NCI-H526 (cell line): ENCODE measurements at places on chromosomes 2 and 18.

GRCh38 chr2:20421988-20422370 lies 24.9 kb upstream of the RHOB start:
- DNase-seq: no peak

GRCh38 chr2:67156796-67157195 lies 240.3 kb upstream of the ETAA1 start:
- DNase-seq: peak; percentile 40

- no peak for DNase-seq
These were observed 48.3 kb downstream of the ZFP36L2 start for GRCh38 chr2:43178055-43178598.

DNA sequence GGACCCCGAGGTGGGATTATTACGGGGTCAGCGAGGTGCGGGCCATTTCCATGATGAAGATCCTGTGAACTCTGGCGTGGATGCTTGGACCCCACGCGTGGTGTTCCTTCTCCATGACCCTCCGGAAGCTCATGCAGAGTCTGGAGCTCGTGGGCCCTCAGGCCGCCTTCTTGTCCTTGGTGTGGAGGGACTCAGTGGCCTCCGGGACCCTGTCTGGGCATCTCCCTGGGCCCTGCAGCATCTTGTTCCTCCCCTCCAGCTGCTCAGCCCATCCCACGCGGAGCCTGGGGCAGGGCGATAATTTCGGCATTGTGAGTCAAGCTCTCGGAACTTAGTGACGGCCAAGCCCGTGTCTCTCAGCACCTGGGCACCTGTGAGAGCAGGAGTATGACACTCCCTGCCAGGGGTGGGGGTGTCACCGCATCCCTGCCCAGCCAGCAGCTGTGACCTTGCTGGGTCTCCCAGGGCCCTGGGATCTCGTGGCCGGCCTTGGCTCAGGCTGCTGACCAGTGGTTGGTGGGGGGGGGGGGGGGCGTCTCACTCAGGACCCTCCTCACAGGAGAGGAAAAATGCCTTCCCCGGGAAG lies 24.6 kb downstream of the RTP5 start:
- no peak for DNase-seq

GRCh38 chr18:79459946-79460480 lies 64.3 kb downstream of the NFATC1 start:
- DNase-seq: no peak

- DNase-seq: no peak
These were observed 73.2 kb upstream of the NRP2 start for GRCh38 chr2:205609113-205609512.

GRCh38 chr2:72949045-72949444 lies 31.7 kb downstream of the EMX1 start:
- no peak for DNase-seq
